CD4-positive, alpha-beta T cell treated with Interleukin-6 at 100 ng/mL for 8 hours (primary cell): ENCODE measurements at places on chromosomes 5 and 9.

DNA sequence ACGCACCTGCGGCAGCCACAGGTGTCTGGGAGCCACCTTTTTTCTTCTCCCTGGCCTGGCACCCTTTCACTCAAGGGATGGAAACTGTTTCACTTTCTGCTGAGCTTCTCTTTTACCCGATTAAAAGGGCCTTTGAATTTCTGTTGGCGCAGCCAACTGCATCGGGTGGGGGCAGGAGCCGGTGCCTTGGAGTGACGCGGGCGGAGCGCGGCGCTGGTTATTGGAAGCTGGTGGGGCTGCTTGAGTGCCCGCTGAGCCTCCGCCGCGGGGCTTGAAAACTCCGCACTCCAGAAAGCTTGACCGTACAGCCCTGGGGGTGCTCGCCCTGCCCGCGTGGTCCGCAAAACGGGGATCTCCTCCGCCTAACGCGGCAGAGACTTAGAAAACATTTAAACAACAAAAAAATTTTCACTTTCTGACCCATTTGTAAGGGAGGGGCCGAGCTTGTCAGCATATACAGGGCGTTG lies 52.0 kb upstream of the TJP2 start:
- no peak for DNase-seq

DNA sequence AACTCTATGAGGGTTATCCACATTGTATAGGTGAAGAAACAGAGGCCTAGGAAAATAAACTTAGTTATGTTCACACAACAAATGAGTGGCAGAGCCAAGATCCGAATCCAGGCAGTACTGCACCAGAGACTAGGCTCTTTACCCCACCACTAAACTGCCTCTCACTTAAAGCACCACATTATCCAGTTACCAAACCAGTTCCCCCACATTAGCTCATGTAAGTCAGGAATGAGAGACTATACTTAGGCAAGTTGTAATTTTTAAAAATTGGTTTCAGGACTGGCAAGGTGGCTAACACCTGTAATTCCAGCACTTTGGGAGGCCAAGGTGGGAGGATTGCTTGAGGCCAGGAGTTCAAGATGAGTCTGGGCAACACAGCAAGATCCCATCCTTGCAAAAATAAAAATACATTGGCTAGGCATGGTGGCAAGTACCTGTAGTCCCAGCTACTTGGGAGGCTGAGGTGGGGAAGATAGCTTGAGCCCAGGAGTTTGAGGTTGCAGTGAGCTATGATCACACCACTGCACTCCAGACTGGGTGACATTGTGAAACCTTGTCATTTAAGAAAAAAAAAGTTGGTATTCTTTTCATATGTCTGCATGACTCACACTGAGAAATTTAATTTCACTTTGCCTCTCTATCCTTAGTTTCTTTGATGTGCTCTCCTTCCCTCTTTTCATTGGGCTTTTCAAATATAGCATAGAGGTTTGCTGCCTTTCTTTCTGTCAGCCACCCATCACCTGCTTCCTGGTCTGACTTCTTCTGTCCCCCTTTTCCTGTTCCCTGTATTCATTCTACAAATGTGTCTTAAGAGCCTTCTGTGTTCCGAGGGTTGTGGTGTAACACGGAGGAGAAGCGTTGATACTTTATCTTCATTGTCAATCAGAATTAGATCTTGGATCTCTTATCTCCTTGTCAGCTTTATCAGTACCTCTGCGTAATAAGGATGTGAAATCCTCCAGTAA lies 64.7 kb downstream of the ERMP1 start:
- DNase-seq = no peak

GRCh38 chr5:107067395-107067794 lies 603.3 kb downstream of the EFNA5 start:
- no peak for DNase-seq

- DNase-seq = no peak
Observed at GRCh38 chr5:850511-851006, at the start of gene ZDHHC11. Gene ZDHHC11, minus strand, starts transcription at chr5:850986. Its CDS starts 384 bp downstream, at chr5:850602.

- no peak for DNase-seq
Observed at GRCh38 chr5:134084022-134084565, 30.4 kb upstream of the TCF7 start.

DNA sequence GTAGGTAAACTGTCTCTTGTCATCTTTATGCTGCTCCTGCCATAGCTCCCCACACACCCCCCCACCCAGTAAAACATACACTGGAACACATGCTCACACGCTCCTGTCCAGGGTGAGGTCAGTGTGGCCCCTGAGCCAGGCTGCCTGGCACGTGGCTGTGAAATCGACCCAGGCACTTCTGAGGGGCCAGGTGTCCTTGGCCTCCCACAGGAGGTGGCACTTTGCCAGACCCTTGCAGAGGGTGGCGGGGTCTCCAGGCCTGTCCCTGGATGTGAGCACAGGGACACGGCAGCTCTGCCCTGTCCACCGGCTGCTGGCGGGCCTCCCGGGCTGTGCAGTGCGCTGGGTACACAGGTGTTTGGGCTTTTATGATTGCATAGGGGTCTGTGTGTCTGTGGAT lies 10.0 kb upstream of the CRB2 start:
- DNase-seq = no peak

DNA sequence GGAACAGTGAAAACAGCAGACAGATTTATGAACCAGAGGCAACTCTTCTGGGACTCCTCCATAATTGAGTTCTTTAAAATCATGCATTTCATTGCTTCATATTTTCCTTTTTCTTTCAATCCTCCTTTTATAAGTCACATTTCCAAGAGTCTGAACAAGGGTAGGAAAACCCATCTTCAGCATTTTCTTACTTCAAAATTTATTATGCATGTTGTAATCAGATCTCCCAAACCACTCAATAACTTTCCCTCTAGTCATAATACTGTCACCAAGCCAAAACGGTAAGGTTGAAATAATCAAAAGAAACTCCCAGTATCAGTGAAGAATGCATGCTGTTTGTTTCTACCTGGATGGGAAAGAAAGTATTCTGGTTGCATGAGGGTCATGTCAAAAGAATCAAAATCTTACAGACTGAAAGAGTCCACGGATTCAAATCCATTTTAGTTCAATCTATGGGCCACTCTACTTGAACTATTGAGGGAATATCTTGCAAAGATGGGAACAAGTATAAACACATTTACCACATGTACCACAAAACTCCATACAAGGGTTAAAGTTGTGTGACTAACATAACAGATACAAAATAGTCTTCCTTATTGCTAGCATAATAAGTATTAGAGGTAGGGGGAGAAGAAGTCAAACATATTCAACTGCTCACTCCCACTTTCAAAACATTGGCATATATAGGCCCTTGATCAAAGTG lies 797.3 kb downstream of the MAT2B start:
- no peak for DNase-seq

- no peak for DNase-seq
Observed at GRCh38 chr9:121009650-121010049, 40.4 kb downstream of the C5 start.

- DNase-seq = no peak
Observed at GRCh38 chr9:114003351-114003750, 74.7 kb downstream of the AMBP start.

DNA sequence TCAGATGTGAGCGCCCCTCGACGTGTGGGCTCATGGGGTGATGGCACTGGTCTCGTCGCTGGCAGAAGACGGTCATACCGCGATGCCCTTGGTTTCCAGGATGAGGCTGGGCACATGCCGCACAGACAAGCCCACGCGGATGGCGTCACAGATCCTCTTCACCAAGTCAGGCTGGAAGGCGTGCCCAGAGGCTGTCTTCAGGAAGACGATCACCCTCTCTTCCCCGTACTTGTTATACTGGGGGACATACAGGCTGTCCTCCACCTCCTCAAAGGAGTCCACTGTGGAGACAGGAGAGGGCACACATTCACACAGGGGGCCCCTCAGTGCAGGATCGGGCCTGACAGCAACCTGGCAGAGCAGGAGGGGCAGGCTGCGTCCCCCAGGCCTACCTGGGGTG lies 41.9 kb upstream of the ZNF354A start:
- no peak for DNase-seq

- no peak for DNase-seq
Observed at GRCh38 chr9:91900055-91900796, 49.8 kb downstream of the ROR2 start.

GRCh38 chr5:108521841-108522506 lies 140.1 kb upstream of the FBXL17 start:
- peak; percentile 17 for DNase-seq

GRCh38 chr9:91196103-91196950 lies 165.4 kb downstream of the AUH start:
- no peak for DNase-seq

GRCh38 chr9:88821746-88822106 lies 169.5 kb upstream of the S1PR3 start:
- no peak for DNase-seq

- peak; percentile 56 for DNase-seq
Observed at GRCh38 chr9:131747352-131747751, 7.5 kb upstream of the RAPGEF1 start.

- DNase-seq = no peak
Observed at GRCh38 chr5:132008163-132008473, 3.3 kb downstream of the ACSL6 start.

- no peak for DNase-seq
Observed at GRCh38 chr5:17186256-17186655, 31.2 kb upstream of the BASP1 start.
